ENCODE measurements at places on chromosomes 1 and 21.

- no peak for DNase-seq
Observed at GRCh38 chr1:114334297-114334696, 176.7 kb downstream of the TRIM33 start.

DNA sequence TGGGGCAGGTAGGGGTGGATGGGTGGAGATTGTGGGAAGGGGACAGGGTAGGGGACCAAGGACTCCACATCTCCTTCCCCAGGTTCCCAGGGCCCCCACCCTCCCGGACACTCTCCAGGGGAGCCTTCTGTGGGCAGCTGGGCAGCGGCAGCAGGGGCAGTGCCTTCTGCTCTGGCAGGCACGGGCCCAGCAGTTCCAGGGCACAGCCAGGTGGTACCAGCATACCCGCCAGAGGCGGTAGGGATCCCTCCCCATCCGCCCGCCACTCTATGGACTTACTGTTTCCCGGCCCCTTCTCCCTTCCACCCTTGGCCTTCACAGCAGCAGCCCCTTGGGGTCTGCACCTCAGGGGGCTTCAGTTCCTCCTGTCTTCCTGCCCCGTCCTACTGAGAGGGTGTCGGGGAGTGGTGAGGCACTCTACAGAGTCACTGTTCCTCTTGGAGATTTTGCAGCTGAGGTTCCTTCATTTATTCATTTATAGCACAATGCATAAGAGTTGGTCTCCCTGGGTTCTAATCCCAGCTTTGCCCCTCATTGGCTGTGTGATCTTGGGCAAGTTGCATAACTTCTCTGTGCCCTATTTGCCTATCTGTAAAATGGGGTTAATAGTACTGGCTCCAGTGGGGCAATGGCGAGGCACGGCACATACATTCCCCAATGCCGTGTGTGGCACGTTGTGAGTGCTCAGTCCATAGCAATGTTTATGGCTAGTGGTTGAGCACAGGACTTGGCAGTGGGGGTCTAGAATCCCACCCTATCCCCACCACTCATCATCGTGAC lies 17.0 kb downstream of the C1orf167 start:
- no peak for DNase-seq

- DNase-seq = no peak
Observed at GRCh38 chr1:85019994-85020393, 23.1 kb upstream of the MCOLN2 start.

DNA sequence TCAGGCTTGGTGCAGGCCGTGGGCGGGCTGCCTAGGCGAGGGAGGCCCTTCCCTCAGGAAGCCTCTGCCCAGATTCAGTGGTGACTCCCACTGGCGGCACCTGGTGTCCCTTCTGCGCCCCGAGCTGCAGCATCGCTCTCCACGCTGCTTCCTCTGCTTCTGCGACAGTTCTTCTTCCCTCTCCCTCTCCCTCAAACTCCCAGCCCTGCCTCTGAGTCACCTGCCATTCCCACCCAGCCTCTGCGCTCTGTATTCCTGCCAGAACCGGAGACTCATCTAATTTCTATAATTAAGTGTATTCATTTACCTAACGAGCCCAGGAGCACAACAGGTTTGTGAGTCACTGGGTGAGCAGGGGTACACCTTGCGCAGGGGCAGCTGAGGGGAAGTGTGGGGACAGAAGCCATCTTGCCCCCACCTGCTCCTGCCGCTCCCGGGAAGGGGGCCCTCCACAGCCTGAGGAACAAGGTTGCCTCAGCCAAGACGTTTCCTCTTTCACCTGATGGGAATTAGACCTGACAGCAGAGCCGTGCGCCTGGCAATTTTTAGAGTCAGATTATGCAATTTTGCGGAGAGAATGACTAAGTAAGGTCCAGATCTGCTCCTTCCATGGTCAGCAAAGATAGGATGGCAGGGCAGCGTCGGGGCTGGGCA lies 19.4 kb downstream of the KCNC4 start:
- DNase-seq = no peak

GRCh38 chr1:56263908-56264307 lies 315.5 kb downstream of the PLPP3 start:
- DNase-seq = no peak

- no peak for DNase-seq
Observed at GRCh38 chr1:29167904-29168303, 13.8 kb downstream of the SRSF4 start.

DNA sequence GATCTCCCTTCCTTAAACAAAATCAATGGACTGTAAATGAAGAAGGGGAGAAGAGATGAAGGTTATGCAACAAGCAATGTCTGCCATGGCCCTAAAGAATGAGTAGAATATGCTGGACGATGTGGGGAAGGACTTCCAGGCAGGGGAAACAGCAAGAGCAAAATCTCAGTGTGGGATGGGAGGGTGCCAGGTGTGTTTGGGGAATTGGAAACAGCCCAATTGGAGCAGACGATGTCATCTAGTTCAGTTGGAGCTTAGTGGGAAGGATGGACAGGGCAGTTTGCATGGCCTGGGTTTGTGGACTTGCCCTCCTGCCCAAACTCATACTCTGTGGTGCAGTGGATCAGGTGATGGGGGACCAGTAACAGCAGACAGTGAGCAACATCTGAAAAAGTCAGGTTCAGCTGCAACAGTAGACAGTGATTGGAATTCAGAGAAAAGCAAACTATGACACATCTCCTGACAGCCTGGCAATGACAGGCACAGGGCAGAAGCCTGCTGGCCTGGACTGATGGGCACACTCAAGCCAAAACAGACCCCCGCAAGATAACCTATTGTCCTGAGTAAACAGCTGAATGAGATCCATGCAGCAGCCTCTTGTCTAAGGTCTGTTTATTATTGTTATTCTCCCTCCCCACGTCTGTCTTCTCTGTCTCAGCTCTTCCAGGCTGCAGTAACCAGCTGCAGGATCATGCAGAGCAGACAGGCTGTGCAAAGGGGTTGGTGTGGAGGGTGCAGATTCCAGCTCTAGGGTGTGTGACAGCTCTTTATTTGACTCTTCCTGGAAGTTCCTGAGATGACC lies 50.5 kb upstream of the PRELP start:
- DNase-seq = no peak

- no peak for DNase-seq
Observed at GRCh38 chr1:210272666-210273065, 40.1 kb downstream of the SERTAD4 start.

DNA sequence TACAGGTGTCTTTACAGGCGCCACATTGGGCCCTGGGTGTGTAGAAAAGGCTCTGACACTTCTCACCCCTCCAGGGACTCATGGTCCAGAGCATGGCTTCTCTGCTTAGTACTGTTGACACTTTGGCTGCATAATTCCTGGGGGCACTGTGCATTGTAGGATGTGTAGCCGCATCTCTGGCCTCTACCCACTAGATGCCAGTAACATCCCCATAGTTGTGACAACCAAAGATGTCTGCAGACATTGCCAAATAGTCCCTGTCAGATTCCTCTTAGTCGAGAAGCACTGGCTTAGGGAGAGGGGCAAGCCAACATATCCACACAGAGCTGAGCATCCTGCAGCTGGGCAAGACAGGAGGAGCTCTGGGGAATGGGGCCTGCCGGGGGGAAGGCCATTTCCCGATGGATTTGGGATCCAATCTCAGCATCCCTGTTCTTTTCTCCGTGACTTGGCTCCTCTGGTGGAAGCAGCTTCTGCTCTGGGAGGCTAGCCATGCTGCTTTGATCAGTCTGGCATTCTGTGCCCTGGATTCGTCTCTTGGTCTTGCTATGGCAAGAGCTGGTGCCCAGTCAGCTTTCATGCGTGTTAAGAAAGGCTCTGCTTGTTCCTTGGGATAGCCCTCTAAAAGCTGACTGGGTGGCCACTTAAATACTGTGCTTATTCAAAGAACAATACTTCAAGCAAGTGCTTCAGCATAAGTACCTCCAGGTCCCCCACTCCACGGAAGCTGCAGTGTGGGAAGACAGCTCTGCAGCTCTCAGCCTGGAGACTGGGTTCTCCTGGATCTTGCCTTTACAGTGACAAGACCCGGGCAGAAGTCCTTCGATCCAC lies 38.3 kb upstream of the SCMH1 start:
- DNase-seq = no peak

DNA sequence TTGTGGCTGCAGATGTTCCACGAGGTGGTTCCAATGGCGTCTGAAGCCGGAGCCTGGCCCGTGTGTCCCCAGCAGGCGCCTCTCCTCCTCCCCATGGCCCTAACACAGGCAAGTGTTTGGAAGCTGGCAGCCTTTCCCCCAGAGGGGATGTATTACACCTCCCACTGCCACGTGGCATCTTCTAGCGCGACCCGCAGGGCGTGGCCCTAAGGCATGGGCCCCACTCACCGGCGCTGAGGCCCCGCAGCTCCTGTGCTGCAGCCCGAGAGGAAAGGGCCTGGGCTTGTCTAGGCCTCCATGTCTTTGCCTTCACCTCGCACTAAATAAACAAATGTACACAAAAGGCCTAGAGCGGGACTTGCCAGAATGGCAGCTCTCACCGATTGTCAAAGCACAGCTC lies 37.9 kb downstream of the SLC66A1 start:
- DNase-seq = no peak

GRCh38 chr1:20930427-20930826 lies 143.3 kb upstream of the HP1BP3 start:
- no peak for DNase-seq

GRCh38 chr21:15964236-15964855 lies 234.6 kb downstream of the USP25 start:
- DNase-seq = no peak

GRCh38 chr1:66282343-66282852 lies 251.6 kb upstream of the SGIP1 start:
- no peak for DNase-seq

DNA sequence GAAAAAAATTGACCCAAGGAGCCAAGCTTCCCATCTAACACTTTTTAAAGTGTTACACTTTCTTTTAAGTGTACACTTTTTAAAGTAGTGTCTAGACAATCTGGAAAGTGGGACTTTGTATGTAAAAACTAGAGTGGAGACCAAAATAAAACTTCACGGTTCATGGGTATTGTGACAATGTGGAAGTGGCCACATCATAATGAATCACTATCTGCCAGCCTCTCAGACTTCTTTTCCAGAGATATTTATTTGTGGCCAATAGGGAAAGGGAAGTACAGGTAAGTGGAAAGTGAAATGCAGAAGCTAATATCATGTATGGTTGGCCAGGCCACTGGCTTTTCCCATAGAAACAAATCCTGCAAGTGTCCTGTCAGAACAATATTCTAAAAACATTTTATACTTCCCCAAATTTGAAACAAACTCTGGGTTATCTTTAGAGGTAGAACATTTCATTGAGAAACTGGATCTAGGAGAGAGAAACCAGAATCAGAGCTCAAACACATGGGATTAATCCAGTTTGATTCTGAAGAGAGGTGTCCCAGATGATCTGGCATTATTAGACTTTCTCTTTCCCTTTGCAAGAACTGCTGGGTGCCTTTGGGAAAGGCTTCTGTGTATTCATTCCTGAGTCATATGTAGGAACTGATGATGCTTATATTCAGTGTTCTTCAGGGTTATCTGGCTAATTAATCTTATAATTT lies 2.0 kb downstream of the TNFSF18 start:
- no peak for DNase-seq

DNA sequence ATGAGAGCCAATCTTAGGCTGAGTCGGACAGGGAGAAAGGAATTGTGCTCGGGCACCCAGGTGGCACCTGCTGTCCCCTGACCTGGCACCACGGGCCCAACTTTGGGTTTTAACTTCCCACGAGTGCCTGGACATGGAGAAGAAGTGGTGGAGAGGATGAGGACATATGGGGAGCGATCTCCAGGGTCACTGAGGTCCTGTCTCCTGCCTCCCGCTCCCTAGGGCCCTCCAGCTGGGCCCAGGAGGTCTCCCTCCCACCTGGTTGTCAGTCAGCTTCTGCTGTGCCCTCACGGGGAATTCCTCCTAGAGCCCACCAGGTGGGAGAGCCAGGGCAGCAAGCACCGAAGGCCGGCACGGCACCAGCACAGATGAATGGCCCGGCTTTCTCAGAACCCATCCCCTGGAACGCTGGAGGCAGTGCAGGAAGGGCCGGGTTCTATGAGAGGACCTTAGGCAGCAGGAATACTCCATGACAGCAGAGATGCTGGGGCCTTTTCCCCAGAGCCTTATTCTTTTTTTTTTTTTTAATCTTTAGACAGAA lies 435.5 kb downstream of the CAMTA1 start:
- no peak for DNase-seq

DNA sequence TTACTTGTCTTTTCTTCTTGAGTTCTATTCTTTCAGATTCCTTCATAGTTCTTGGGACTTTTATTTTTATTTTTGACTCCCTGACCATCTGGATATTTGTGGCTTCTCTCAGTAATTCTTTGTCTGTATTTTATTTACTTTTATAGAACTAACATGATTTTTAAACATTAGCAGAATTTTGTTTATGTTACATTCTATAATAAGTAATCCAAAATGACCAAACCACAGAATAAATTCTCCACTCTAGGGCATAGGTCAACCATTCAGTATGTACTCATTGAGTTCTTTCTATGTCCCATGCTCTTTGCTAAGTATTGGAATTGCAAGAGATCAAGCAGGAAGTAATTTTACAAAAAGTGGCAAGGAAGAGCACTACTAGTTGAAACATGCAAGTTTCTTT lies 969.0 kb downstream of the TTLL7 start:
- no peak for DNase-seq

GRCh38 chr1:3382326-3383057 lies 72.0 kb upstream of the ARHGEF16 start:
- no peak for DNase-seq

DNA sequence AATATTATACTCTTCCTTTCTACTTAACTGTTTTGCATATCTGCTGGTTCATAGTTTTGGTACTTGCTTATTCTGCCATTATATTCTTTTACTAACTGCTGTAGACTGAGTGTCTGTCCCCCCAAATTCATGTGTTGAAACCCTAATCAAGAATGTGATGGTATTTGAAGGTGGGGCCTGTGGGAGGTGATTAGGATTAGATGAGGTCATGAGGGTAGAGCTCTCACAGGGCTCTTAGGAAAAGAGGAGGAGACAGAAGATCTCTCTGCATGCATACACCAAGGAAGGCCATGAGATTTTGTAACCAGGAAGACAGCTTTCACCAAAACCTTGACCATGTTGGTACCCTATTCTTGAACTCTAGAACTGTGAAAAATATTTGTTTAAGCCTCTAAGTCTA lies 354.1 kb upstream of the B3GALT2 start:
- no peak for DNase-seq

DNA sequence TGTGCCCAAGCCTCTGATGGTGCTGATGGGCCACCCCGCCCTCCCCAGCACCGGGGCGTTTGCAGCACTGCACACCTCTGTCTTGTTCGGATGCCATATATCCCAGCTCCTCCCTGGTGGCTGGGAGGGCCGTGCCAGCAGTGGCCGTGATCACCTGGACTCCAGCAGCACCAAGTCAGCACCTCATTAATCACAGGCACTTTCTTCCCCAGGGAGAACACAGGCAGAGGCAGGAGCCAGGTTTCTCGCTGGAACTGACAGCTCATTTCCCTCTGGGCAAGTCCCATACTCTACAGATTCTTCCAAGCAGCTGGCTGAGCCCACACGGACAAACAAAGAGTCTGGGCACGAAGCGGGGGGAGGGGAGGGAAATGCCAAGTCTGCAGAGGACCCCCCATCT lies 141.7 kb upstream of the EDN2 start:
- no peak for DNase-seq
